Esophagus squamous epithelium (tissue), 5 donors: ENCODE measurements at places on chromosomes 4 and X.

DNA sequence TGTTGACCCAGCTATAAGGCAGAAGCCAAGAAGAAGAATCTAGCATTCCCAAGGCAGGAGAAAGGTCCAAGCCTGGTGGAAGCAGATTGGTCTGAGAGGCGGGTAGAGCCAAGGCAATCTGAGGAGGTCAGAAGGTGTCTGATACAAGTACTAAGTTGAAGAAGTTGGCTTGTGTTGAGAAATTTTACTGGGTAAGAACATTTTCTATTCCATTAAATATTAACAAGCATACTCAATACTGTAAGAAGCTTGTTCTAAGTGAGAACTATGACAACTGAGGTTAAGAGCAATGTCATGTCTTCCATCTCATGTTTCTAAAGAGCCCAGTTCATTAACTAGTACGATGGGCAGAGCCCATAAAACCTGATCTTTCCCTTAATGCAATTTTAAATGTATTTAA lies 75.0 kb downstream of the FAM13A start:
- no peak for DNase-seq

DNA sequence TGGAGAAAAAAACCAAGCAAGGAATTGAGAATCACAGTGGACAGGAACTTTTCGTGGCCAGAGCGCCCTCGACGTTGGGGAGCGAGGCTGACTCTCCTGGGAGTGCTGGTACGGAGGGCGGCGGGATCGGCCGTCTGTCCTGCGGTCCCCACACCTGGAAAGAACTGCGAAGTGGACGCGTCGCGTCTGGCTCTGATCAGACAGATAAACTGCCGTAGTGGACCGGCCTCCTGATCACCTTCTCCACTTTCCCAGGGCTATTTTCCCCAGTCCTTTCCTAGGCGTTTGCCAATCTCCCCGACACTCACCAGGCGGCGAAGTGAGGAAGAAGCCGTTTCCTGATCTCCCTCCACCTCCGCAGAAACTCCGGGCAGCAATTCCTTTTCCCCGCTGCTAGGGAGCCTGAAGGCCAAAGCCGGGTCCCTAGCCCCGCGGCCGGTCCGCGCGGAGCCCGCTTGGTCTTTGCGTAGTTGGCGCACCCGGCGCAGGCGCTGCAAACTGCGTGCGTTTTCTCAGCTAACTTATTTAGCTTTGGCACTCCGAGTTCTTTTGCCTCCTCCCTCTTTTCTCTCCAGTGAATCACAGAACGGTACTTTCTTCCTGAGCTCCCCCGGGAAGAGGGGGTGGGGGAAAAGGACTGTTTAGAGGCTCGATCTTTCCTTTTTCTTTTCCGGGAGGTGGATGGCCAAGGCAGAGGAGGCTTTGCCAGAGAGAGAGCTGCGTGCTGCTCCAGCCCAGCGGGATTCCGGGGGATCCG lies at the start of gene ARSJ:
Gene ARSJ (minus strand): TSS at position 500 of the 757 bp plus-strand sequence. CDS start 813 bp downstream, outside the sequence.
- DNase-seq, result no peak

DNA sequence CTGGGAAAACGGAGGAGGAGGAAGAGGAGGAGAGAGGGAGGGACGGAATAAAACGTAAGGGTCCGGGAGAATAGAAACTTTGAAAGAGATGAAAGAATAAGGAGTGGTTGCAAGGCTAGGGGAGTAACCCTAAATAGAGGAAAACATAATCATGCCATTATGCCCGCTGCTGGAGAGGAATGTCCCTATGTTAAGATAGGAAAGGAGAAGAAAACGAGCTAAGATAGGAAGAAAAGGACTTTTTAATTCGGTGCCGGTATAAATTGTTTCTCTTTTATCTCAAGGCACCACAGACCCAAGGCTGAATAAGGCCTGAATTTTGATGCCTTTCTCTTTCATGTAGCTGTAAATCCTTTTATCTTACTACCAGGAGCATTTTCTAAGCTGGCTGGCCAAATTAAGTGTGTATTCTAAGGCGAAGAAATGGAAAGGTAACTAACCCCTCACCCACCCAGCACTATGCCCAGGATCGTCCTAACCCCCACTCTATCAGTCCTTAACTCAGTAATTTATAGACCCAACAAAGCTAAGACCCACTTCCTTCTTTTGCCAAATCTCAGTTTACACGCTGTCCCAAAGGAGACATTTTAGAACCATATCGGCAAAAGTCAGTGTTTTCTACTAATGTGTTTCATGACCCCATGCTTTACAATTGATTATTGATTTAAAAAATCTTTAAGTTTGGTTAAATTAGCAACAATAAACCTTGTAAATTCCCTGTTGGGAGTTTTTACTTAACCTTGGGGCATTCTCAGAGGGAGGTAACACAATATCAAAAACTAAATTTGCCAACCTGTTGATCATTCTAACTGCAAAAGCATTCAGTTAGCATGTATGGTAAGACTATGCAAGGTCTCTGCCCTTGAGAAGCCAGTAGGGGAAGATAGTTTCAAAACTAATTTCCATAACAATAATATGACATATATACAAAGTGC lies 1.1 kb upstream of the CUL4B start:
- DNase-seq, result no peak

- DNase-seq, result no peak
These were observed 82.4 kb upstream of the SMIM10 start for GRCh38 chrX:134908356-134908755.

DNA sequence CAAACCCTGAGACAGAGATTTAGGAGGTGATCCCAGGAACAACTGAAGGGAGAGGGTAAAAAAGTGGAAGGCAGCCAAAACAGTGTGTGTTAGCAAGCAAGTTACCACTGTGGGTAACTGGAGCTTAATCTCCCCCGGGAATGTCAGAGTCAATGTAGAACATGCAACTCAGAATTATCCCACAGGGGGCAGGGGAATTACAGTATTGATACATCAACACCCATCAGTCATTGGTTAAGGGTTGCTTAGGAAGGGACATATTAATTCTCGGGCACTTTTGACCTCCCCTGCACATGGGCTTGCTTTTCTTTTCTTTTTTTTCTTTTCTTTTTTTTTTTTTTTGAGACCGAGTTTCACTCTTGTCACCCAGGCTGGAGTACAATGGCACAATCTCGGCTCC lies 29.3 kb downstream of the CXorf58 start:
- no peak for DNase-seq

- DNase-seq, result no peak
These were observed 95.0 kb downstream of the GEMIN8 start for GRCh38 chrX:13934731-13935130.

DNA sequence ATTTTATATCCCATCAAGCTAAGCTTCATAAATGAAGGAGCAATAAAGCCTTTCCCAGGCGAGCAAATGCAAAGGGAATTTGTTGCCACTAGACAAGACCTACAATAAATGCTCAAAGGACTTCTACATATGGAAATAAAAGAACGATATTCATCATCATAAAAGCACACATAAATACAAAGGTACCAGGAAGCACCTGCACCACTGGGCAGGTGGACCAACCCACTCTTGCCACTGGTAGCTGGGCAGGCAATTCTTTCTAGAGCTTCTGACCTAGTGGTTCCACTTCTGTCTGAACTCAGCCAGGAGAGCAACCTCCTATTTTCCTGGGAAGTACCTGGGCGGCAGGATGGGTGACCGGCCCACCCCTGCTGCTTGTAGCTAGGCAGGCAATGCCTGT lies 237.2 kb upstream of the ITM2A start:
- DNase-seq, result no peak

GRCh38 chrX:95860127-95860526 lies 824.5 kb upstream of the DIAPH2 start:
- DNase-seq, result no peak

- DNase-seq, result no peak
These were observed 13.8 kb downstream of the HDX start for GRCh38 chrX:84488426-84488825.
